GM12865 (cell line): ENCODE measurements at places on chromosomes 16 and 17.

GRCh38 chr17:77873500-77874302, 84.8 kb upstream of the TNRC6C start:
- no peak for DNase-seq

- DNase-seq = no peak
Measured at GRCh38 chr16:2058872-2059271, 11.1 kb downstream of the TSC2 start.

GRCh38 chr17:58338841-58339754, 10.5 kb upstream of the TSPOAP1 start:
- peak; percentile 96 for DNase-seq

GRCh38 chr17:9434642-9435057, 141.0 kb downstream of the STX8 start:
- DNase-seq = peak; percentile 74

- no peak for DNase-seq
Measured at GRCh38 chr17:77222356-77222755, 81.6 kb downstream of the SEC14L1 start.

GRCh38 chr17:4165301-4166010, 22.5 kb downstream of the CYB5D2 start:
- DNase-seq = no peak

GRCh38 chr17:65557349-65558310, 3.8 kb downstream of the AXIN2 start:
- DNase-seq = no peak

DNA sequence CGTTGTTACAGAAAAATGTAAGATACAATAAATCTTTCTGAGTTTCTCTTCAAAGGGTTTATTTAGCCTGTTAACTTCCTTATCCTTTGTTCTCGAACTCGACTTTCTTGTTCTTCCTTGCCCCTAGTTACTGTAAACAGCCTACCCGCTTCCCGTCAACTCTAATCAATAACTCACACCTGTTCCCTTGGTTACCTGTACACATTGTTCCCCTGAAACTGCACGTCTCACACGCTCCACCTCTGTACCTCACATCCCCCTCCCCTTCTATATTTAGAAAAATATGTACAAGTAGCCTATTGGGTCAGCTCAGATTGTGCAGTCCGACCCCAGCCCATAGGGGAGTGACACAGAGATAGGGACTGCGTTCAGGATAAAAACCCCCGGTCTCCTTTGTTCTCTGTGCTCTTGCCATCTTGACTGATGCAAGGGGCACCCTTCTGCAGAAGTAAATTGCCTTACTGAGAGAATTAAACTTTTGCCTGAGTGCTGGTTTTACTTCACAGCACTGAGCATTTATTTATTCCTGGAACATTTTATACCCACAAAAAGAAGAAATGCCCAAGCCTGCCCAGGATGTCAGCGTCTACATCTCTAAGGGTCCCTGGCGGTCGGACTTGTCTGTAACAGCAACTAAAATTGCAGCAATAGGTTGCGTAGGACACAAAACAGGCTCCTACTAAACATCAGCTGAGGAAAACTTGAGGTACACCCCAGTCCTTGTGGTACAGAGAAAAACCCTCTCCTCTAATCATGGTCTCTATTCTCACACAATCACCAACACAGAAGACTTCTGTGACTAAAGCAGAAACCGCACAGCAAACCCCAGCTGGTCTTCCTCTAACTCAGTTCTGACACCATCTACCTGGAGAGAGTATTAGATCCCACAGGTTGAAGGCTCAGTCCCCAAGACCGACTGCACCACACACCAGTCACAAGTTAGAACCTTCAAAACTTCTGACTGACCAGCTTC, 11.3 kb downstream of the WDR45B start:
- no peak for DNase-seq

- no peak for DNase-seq
Measured at GRCh38 chr17:80348551-80349150, 66.3 kb upstream of the ENDOV start.

GRCh38 chr17:28142305-28142704, 99.8 kb downstream of the NLK start:
- no peak for DNase-seq

- peak; percentile 85 for DNase-seq
Measured at GRCh38 chr17:47821424-47822391, at the start of gene OSBPL7. Gene OSBPL7, minus strand, starts transcription at chr17:47821794. Its CDS starts 1,516 bp downstream, at chr17:47820278.

DNA sequence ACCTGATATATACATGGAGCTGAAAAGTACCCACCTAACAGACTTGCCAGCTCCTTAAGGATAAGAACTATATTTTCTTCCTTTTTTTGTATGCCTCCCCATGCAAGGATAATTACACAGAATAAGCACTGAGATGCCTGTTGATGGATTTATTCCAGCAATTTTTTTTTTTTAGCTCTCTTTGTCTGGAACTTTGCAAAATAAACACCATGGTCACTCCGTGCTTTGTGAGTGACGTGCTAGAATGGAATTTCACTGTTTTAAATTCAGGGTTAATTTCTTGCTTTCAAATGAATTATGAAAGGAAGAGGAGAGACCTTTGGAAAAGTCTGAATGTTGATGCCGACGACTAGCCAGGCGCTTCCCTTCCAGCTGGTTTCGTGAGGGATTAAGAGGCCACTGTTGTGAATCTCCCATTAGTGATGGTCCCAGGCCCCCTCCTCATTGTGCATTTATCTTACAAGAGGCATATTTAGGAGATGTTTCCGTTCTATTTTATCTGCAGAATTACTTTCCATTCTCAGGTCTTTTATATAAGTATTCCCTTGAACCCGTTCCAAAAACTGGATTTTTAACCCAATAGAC, 529.1 kb downstream of the WWOX start:
- DNase-seq = no peak

DNA sequence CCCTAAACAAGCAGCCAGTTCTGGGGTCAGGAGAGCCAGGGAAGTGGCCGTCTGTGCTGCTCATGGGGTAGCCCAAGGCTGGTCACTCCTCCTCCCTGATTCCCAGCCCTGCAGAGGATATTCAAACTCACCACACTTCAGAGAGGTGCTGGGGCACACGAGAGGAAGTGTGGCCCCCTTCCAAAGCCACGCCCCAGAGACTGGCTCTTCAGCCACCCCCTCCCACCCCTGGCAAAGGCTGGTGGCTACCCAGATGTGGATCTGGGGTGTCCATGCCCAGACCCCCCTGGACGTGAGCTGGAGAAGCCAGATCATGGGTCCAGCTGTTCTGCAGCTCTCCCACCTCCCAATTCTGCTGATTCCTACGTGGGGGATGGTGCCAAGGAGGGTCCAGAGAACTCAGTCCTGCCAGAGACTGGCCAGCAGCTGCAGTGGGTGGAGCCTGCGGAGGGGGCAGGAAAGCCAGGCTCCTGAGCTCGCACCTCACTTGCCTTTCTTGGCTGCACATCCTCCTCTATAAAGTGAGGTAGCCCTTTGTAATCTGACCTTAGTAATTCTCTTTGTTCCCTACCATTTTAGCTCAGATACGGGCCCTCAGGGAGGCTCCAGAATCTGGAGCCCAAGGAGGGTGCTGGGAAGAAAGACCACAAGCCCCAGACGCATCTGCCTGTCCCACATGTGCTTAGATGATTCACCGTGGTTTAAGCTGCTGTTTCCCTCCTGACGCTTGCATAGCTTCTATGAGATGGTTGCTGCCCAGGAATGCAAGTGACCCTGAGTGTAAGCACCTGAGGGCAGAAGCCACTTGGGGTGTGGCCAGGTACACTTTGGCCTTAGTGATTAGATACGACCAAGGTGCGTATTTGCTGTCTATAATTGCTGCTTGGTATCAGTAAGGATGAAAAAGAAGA, 15.3 kb downstream of the SDK2 start:
- no peak for DNase-seq

DNA sequence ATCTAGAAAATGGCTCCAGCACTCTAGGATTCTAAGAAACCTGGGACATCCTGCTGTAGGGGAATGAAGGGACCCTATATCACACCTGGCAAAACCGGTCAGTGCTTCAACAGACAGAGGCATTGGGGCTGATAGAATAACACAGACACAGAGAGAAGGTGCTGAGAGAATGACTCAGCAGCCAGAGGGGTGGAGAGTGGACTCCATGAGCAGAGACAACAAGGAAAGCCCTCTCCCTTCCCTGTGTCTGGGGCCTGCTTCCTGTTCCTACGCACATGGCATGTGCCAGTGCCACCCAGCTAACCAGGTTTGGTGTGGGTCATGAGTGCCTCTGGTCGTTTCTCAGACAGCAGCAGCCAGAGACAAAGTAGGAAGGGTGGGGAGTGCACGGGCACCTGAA, 140.3 kb downstream of the CCT6B start:
- DNase-seq = no peak

DNA sequence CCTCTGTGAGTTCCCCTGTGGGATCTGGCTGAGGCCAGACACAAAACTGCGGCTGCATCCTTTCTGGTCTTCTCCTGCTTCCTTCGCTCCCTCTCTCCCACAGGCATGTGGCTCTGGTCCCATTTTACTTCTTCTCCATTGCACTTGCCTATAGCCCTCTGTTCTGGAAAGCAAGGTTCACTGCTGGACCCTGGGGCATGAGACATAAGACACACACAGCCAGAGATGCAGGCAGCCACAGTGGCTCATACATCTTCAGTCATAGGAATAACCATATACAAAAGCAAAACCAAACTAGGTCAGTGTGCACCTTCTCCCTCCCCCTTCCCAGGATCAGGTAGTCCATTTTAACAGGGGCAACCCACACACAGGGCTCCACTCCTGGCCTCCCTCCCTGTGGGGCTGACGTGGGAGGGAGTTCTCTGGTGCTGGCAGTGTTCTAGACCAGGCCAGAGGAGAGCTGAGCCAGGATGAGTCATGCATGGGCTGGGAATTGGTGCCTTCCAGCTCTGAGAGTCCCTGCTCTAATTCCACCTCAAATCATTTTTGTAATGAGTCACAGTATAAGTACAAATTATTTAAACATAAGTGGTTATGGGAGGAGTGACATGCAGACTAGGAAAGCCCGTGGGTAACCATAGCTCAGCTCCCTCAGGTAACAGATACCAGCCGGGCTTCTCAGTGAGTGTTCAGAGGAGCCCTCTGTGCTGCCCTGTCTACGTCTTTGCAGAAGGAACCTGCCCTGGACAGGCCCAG, 58.0 kb downstream of the ASIC2 start:
- DNase-seq = peak; percentile 1

DNA sequence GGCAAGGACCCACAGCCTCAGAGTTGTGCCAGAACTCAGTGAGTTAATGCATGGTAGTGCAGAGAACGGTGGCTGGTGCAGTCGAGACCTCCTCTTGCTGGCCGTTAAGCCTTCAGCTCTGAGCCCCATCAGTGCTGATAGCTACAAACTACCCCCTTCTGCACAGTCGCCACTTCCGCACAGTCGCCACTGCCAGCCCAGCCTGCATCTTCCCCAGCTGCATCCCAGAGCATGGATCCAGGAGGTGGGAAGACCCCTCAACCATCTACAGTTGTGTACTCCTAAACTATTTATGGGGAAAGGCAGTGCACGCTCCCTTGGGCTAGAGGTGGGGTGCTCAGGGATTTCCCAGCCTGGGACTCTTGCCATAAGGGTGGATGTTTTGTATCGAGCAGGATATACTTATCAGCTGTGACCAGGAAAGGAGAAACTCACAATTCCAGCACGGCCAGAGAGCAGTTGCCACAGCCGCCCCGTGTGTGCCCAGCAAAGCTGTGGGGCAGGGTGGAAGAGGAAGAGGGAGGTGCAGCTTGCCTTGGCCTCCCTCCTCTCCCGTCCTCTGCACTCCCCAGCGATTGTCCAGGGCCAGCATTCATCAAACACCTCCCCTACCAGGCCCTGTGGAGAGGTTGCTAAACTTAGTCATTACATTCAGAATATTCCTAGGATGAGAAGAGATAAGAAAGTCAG, 49.5 kb upstream of the CMIP start:
- DNase-seq = no peak

GRCh38 chr17:50828508-50829170, 6.7 kb upstream of the WFIKKN2 start:
- peak; percentile 71 for DNase-seq

DNA sequence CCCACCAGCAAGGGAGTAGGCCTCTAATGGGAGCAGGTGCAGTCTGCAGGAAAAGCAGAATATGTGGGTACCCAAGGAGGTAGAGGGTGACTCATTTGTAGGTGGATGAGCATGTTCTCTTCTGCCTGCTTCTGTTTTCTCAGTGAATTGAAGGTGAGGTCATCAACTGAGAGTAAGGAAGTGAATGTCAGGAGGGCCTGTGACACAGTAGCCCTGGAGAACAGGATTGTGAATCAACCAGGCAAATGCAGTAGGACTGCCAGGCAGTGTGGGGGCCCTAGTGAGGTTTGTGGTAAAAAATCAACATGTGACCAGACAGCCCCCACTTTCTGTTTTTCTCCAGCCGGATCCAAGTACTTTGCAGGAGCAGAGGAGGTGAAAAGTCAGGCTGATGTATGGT, 150.5 kb upstream of the SOX9 start:
- peak; percentile 22 for DNase-seq

GRCh38 chr16:8961811-8962390, 1.8 kb downstream of the USP7 start:
- no peak for DNase-seq

DNA sequence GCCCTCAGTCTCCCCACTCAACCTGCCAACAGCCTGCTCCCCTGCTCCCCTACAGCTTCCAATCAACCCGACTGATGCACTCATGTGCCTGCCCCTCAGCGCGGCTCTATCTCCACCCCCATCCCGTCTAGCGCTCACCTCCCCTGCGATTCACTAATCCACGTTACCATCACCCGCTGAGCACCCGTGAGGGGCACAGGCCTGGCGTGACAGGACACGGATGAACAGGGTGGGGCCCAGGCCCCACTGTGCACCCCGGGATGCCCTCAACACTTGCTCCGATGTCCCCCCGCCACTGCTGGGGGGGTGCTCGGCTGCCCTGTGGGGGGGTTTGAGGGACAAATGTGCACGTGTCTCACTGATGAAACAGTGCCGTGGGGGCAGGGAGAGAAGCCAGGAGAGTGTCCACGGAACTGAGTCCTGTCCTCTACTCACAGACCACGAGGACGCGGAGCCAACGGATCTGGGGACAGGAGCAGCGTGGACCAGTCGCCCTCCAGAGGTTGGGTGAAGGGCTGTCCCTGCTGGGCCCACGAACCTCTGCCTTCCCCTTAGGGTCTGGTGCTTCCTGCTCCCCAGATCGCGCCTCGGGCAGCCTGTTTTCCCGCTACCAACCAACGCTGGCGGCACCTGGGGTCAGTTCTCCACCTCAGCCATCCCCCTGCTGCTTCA, 66.7 kb downstream of the RPH3AL start:
- DNase-seq = no peak

GRCh38 chr16:73601911-73602310, 554.0 kb upstream of the ZFHX3 start:
- peak; percentile 30 for DNase-seq

GRCh38 chr17:75623386-75623785, 9.8 kb upstream of the SMIM5 start:
- DNase-seq = no peak

GRCh38 chr16:8146256-8147012, 443.9 kb downstream of the TMEM114 start:
- DNase-seq = no peak

DNA sequence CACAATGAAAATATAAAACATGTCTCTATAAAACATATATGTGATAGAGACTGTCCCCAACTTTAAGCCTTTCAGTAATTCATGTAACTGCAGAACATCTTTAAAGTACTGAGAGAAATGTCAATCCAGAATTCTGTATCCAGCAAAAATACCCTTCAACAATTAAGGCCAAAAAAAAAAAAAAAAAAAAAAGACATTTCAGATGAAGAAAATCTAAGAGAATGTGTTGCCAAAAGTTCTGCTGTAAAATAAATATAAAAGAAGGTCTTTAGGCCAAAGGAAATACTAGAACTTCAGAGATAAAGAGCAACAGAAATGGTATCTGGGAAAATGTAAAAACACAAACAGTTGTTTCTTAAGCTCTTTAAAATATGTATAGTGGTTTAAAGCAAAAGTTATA, 17.3 kb downstream of the BPTF start:
- no peak for DNase-seq

GRCh38 chr17:37179893-37180292, 195.9 kb upstream of the C17orf78 start:
- DNase-seq = no peak
